ENCODE measurements at places on chromosomes 12 and 14.

DNA sequence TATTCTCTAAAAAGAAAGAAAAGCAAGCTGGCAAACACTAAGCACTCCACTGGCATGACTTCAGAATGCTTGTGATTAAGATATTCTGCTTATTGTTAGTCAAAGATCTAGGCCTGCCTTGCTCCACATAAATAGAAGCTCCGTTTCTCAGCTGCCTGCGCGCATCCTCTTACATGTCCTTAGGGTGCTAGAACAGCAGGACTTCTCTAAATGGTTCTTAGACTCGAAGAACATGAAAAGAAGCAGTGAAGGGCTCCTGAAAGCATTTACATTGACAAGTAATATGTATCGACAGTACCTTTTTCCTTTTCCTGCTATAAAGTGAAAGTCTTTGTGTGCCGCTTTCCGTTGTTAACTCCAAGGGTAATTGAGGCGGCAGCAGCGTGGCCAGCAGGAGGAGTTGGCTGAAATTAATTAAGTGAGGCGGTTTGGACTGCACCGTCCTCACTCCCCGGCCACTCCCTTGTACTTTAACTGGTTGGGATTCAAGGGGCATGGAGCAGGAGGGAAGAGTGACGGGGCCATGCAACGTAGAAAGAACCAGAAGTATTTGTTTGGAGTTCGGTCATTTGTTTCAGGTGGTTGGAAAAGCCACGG is 34.2 kb upstream of the OTX2 start:
- DNase-seq: no peak

GRCh38 chr12:104863296-104863948 is 94.7 kb downstream of the SLC41A2 start:
- no peak for DNase-seq

- no peak for DNase-seq
Measured at GRCh38 chr12:93813972-93814821, 137.0 kb downstream of the CRADD start.

DNA sequence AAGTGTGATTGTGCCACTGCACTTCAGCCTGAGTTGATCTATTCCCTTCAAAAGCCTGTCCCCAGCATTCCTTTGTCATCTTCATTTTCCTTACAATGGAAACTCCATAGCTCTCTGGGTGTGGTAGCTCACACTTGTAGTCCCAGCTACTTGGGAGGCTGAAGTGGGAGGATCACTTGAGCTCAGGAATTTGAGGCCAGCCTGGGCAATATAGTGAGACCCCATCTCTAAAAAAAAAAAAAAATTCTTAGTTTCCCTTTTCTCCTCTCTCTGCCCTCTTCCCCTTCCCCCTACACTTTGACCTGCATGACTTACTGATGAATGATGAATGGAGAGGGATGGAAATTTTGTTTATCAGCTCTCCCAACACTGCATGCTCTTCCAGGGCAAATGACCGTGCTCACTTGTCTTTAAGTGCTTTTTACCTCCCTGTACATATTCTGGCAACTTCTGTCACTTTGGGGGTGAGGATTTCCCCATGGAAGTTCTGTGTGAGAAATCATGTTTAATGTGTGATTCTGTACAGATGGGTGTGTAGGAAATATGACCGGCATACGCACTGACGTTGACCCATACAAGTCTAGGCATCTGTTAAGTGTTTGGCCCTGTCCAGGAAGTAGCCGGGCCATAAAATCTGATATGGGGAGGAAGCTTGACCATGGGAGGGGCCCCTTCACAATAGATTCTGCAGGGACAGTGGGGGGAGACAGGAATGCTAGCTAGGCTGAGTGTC is 65.4 kb downstream of the ZFP36L1 start:
- no peak for DNase-seq
